ENCODE measurements at places on chromosomes 5 and 9. TPM values are rescaled to one million over a fixed set of nuclear protein-coding genes. Genes with fewer than 3 reads are reported as not detected.

Gene FRRS1L
- total RNA-seq: not detected

Gene ZBTB43
- total RNA-seq: 25.2 TPM

DNA sequence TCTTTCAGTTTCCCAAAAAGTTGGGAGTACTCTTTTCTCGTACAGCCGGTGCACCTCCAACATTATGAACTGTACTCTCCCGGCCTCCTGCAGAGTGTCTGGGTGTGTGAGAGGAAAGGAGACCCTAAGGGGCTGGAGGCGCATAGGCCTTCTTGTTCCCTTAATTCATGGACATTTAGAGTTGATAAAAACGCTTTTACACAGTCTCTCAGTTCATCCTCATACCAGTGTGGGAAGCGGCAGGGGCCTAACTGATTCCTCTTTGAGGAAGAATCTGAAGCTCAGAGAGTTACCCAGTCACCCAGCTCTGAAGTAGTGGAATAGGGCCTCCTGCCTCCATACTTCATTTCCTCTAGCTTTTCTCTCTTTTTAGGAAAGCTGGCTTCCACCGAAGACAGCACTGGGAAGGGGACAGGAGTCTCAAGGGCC is 3.3 kb downstream of the MCIDAS start:
- H3K27me3 ChIP-seq: peaks cover 86% of the 10 kb centered on the region
- H3K27ac ChIP-seq: no peak overlapping the region
- no peak overlapping the region for H3K4me3 ChIP-seq
- peaks cover 4% of the 10 kb centered on the region for H3K36me3 ChIP-seq
- peaks cover 33% of the 10 kb centered on the region for H3K4me1 ChIP-seq
- no peak for DNase-seq

GRCh38 chr5:177547736-177548135 is 6.6 kb downstream of the FAM193B start:
- H3K27ac ChIP-seq: no peak overlapping the region
- H3K4me1 ChIP-seq: peaks cover 6% of the 10 kb centered on the region
- no peaks in the 10 kb centered on the region for H3K27me3 ChIP-seq
- H3K36me3 ChIP-seq: peaks cover 20% of the 10 kb centered on the region

GRCh38 chr9:81237565-81238231 is 451.6 kb downstream of the TLE1 start:
- H3K4me1 ChIP-seq: no peaks in the 10 kb centered on the region
- no peak overlapping the region for H3K4me3 ChIP-seq
- H3K36me3 ChIP-seq: no peaks in the 10 kb centered on the region
- no peaks in the 10 kb centered on the region for H3K27me3 ChIP-seq
- no peak overlapping the region for H3K27ac ChIP-seq

- H3K27ac ChIP-seq: no peak overlapping the region
- H3K4me3 ChIP-seq: no peak overlapping the region
- DNase-seq: no peak
Observed at GRCh38 chr5:135814316-135814715, 20.1 kb upstream of the SLC25A48 start.

Data from activated CD8-positive, alpha-beta memory T cell treated with anti-CD3 and anti-CD28 coated beads, Interleukin-2, amount 10 ng/mL, durations not matched to agents 7 days and 5 days (primary cell).